ENCODE measurements at places on chromosomes 16 and 17.
A peak's percentile ranks its signal among the peaks of the same experiment; 100 is the strongest.

GRCh38 chr16:82629441-82630027 lies 2.8 kb downstream of the CDH13 start:
- DNase-seq, result peak; percentile 80

- no peak for DNase-seq
These were observed 84.1 kb downstream of the MYH11 start for GRCh38 chr16:15772579-15773293.

DNA sequence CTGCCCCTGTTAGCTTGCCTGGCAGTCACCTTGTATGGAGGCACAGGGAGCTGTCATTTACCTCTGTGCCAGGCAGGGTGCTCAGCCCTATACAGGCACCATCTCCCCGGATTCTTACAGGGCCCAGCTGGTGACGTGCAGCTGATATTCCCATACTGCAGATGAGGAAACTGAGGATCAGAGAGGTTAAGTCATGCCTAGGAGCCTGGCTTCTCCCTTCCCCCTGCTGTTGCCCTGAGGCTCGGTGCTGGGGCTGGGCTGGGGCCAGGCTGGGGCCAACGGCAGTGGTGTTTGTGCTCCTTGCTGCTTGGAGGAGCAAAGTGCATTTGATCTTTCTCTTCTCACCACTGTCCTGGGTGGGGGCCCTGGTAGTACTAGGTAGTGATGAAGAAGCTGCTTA lies 54.7 kb upstream of the IL34 start:
- DNase-seq, result no peak

GRCh38 chr16:67311607-67312488 lies 14.7 kb downstream of the KCTD19 start:
- DNase-seq, result peak; percentile 97

DNA sequence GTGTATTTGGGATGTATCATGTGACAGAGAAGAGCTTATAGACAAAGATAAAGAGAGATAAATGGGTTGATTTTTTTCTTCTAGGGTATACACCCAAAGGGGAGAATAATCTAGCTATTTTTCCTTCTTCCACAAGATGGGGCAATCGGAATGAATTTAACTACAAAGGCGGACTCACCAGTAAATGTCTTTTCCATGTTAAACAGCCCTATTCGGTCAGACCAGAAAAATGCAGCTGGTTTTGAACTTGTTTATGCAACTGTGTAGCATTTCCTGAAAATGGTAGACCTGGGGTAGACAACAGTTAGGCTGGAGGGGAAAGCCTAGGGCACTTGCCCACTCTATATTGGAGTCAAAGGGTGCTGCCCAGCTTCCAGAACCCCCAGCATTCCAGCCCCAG lies 477.1 kb downstream of the TOX3 start:
- DNase-seq, result peak; percentile 23

DNA sequence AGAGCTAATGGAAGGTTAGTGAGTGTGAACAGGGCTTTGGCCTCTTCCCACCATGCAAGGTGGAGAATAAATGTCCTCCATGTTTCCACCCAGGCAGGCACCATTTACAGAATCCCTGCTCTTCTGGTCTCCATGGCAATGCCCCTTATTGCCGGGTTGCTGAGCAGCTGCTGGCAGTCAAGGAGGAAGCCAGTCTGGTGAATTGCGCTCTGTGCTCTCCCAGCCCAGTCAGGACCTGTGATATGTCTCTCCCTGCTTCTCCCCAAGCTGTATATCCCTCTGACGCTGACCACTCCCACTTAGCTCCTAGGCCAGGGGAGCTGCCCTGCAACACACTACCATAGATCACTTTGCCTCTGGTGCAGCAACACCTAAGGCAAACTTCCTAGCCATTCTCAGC lies 402.1 kb upstream of the ERCC4 start:
- no peak for DNase-seq
